ENCODE measurements at places on chromosomes 1 and 21. TPM values are rescaled to one million over a fixed set of nuclear protein-coding genes. Genes with fewer than 3 reads are reported as not detected.

Gene ADAR
- total RNA-seq = 62.1 TPM

Gene RGS16
- 1.1 TPM for total RNA-seq

Gene HEYL
- not detected for total RNA-seq

Gene CSF1
- total RNA-seq = 38.9 TPM

Gene MYOC
- total RNA-seq = 1.3 TPM

Gene SLC44A3
- 1.7 TPM for total RNA-seq

Gene KRTAP7-1
- total RNA-seq = not detected

Gene PLA2G2A
- total RNA-seq = not detected

Gene CLDN17
- total RNA-seq = not detected

Gene TMPRSS3
- total RNA-seq = not detected

Data from bronchial smooth muscle cell (primary cell).